ENCODE measurements at places on chromosomes 13 and 19. TPM values are rescaled to one million over a fixed set of nuclear protein-coding genes. Genes with fewer than 3 reads are reported as not detected.

GRCh38 chr13:102873653-102874052, 27.8 kb downstream of the ERCC5 start:
- DNase-seq, result no peak

GRCh38 chr13:86900906-86901305, 770.3 kb upstream of the SLITRK5 start:
- DNase-seq, result no peak

ADAMTS10 gene
- 32.6 TPM for total RNA-seq

DNA sequence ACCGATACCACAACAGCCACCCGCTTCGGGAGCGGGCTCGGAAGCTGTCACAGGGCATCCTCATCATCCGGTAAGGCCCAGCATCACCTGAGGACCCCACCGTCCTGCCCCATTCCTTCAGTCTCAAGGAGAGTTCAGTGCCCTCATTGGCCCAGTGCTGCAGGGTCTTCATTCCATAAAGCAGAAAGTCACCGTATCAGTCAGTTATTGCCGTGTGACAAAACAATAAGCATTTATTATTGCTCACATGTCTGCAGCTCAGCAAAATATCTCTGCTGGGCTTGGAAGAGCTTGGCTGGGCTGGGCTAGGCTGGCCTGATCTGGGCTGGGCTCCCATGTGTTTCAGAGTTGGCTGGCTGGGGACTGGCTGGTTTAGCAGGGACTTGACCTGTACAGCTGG, 8.1 kb upstream of the MRI1 start:
- DNase-seq, result no peak

GRCh38 chr13:107642831-107643230, 572.5 kb downstream of the LIG4 start:
- no peak for DNase-seq

DNA sequence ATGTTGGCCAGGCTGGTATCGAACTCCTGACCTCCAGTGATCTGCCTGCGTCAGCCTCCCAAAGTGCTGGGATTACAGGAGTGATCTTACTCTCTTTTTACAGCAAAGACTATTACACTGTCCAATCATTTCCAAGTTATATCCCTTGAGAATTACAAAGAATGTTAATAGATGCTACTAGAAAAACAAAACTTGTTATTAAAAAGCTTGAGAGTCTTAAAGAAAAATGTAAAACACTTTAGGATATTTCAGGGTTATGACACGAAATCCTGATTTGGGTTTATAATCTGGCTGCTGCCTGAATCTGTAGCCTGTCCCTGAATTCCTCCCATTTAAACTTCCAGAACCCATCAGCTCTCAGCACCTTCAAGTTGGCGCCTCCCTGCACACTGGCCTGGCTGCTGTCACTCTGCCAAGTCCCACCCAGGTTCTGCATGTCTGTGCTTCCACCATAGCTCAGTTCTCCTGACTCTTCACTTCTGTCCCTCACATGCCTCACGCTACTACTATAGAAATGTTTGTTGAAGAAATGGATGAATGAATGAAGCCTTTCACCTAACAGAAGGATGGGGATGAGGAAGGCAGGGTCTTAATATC, 55.8 kb upstream of the RFXAP start:
- no peak for DNase-seq

- DNase-seq, result no peak
Measured at GRCh38 chr13:112532837-112533745, 54.9 kb downstream of the TUBGCP3 start.

PAF1 gene
- 49.3 TPM for total RNA-seq

DNA sequence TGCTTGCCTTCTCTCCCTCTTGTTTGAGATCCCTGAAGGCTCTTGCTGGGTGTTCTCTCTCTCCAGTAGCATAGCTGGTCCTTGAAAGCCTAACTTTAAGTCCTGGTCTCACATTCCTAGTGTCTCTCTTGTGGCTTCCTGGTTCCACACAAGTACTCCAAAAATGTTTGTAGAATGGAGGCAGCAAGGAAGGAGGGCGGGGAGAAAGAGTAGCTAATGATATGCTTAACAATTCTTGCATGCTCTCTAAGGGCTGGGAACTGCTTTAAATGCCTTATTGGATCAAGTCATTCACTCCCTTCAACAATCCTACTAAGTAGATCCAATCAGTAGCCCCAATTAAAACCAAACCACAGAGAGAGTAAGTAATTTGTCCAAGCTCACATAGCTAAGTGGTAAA, 357.3 kb downstream of the KLF5 start:
- no peak for DNase-seq

LRRC63 gene
- total RNA-seq, result not detected

COL5A3 gene
- 7.3 TPM for total RNA-seq

DNA sequence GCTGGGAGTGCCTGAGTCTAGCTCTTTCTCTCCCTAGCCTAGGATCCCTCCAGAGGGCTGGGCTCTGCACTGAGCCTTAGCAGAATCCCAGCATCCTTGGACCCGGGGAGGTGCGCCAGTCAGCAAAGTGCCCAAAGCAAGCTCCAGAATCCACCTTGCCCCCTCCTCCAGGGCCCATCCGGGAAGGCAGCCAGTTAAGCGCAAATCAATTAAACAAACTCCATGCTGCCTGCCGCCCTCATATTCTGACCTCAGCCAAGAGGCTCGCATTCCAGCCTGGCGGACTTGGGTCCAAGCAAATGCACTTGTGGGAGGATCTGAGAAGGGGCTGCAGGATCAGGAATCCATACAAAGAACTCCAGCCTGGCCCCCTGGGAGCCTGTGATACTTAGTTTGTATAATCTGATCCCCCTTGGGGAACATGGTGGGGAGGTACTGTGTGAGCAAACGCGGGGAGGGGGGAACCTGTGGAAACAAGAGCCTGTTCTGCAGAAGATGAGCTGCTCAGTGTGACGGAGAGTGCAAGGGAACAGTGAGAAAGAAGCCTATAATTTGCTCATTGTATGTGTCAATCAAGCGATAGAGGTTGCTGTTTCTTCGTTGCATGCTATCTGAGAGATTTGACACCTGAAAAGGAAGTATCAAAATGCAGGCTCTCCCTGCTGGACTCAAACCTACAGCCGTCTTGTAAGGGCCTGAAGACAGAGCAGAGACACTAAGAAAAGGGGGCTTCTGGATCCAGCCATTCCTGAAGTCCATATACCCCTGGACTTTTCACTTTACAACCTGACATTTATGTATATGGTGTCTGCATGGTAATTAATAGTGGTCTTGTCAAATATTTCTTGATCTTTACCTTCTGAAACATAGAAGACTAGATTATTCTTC, 29.4 kb downstream of the ZNRF4 start:
- no peak for DNase-seq

- DNase-seq, result no peak
Measured at GRCh38 chr19:4557971-4558941, 1.2 kb downstream of the SEMA6B start.

GRCh38 chr13:48654511-48654910, 782 bp downstream of the CYSLTR2 start:
- no peak for DNase-seq

PRDX2 gene
- 273 TPM for total RNA-seq

- DNase-seq, result no peak
Measured at GRCh38 chr19:10104130-10104513, 1.6 kb upstream of the ANGPTL6 start.

GRCh38 chr19:10681658-10682057, 19.6 kb upstream of the QTRT1 start:
- no peak for DNase-seq

DNA sequence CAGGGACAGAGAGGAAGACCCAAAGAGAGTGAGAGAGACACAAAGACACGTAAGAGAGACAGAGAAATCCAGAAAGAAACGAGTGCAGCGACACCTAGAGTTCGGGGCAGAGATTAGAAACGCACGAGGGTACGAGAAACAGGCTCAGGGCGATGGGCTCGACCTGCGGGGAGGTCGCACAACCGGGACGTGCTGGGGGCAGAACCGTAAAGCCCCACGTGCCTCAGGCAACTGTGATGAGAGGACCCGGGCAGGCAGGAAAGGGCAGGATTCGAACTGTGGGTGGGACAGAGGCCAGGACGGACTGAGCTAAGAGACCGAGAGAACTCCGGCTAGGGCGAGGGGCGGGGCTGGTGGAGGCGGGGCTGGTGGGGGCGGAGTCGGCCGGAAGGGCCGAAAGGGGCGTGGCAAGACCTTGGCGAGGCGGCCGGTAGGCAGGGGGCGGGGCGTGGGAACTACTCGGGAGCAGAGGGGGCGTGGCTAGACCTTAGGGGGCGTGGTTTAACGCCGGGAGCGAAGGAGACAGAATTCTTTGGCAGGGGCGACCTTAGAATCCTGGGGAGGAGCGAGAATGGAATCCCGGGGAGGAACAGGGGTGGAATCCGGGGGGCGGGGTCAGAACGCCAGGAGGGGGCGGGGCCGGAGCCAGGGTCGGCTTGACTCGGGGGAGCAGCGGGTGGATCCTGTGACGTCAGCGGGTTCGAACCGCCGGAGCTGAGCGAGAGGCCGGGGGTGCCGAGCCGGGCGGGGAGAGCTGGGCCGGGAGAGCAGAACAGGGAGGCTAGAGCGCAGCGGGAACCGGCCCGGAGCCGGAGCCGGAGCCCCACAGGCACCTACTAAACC, at the start of gene NECTIN2:
Gene NECTIN2 (plus strand): TSS at position 686 of the 843 bp plus-strand sequence. CDS start 229 bp downstream, outside the sequence.
- peak; percentile 100 for DNase-seq

GRCh38 chr19:4600893-4601292, 38.4 kb upstream of the TNFAIP8L1 start:
- DNase-seq, result no peak

- no peak for DNase-seq
Measured at GRCh38 chr13:29006359-29006850, 186.3 kb downstream of the MTUS2 start.

KLK6 gene
- total RNA-seq, result not detected

GRCh38 chr13:83905641-83906040, 23.4 kb upstream of the SLITRK1 start:
- no peak for DNase-seq

GRCh38 chr19:42200116-42200715, 17.3 kb downstream of the DEDD2 start:
- DNase-seq, result no peak

PRR22 gene
- not detected for total RNA-seq

MAST3 gene
- 2.6 TPM for total RNA-seq

GRCh38 chr13:67844574-67844973, 614.4 kb upstream of the PCDH9 start:
- DNase-seq, result no peak

- no peak for DNase-seq
Measured at GRCh38 chr19:6706633-6706958, 13.9 kb downstream of the C3 start.

CGB3 gene
- total RNA-seq, result not detected

- DNase-seq, result no peak
Measured at GRCh38 chr13:40562975-40563349, 103.5 kb downstream of the FOXO1 start.

LYPD3 gene
- 1.8 TPM for total RNA-seq

CNFN gene
- total RNA-seq, result not detected

DNA sequence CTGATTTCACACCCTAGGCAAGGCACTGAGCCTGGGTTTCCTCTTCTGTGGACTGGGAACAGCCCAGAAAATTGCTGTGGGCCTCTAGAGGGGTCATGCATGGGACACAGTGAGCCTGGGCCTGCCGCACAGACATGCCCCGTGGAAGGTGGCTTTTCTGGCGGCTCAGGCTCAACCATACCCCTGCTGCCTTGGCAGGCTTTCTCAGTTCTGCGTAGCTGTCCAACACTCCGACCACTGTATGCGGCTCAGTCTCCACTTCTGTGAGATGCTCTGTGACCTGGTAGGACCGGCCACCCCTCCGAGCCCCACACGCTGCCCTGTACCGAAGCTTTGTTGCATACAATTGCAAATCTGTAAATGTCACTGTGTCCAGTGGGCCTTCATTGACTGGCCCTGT, 126.3 kb downstream of the UQCRFS1 start:
- no peak for DNase-seq

- no peak for DNase-seq
Measured at GRCh38 chr13:80336776-80337287, 4.1 kb downstream of the SPRY2 start.

GRCh38 chr19:21604351-21604926, 99.0 kb downstream of the ZNF429 start:
- DNase-seq, result no peak

MAP3K10 gene
- total RNA-seq, result 14.7 TPM

ACP7 gene
- total RNA-seq, result not detected

- DNase-seq, result no peak
Measured at GRCh38 chr13:40777809-40778175, 6.8 kb upstream of the MRPS31 start.

DNA sequence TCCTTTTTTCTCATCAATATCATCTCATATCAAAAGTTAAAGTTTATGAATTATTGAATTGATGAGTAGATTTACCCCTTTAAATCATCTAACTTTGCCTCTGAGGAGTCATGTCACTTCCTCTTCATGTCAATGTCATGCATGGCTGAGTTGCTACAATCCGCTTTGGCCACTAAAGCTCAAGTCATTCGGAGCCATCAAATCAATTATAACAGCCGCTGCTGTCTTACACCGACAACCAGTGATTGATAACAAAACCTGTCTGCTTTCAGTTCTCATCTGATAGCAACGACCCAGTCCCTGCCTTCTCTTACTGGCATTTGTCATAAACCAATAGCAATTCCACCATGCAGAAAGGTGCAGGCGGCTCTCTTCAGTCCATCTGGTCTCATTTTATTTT, 429.3 kb downstream of the DIAPH3 start:
- no peak for DNase-seq

GRCh38 chr19:32873247-32873959, 3.8 kb upstream of the SLC7A9 start:
- no peak for DNase-seq

DNA sequence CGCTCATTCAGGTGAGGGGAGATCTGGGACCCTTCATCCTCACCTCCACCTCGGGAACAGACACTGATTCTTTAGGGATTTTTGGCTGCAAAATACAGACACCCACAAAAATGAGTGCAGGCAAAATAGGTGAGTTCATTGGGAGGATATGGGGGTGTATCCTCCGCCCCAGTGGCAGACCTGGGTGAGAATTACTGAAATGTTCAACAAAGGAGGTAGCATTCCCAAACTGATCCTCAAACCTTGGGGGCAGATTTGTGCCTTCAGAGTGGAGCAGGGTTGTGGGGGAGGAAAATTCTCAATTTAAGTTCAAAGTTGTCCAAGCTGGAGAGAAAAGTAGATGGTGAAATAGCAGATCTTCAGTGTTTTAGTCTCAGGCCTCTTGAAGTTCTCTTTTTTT, 31.3 kb upstream of the SIN3B start:
- DNase-seq, result no peak

GRCh38 chr13:40069173-40070044, 413.9 kb downstream of the COG6 start:
- peak; percentile 86 for DNase-seq

GRCh38 chr19:48350856-48351255, 12.9 kb downstream of the TMEM143 start:
- no peak for DNase-seq

OR7A5 gene
- total RNA-seq, result not detected

DNA sequence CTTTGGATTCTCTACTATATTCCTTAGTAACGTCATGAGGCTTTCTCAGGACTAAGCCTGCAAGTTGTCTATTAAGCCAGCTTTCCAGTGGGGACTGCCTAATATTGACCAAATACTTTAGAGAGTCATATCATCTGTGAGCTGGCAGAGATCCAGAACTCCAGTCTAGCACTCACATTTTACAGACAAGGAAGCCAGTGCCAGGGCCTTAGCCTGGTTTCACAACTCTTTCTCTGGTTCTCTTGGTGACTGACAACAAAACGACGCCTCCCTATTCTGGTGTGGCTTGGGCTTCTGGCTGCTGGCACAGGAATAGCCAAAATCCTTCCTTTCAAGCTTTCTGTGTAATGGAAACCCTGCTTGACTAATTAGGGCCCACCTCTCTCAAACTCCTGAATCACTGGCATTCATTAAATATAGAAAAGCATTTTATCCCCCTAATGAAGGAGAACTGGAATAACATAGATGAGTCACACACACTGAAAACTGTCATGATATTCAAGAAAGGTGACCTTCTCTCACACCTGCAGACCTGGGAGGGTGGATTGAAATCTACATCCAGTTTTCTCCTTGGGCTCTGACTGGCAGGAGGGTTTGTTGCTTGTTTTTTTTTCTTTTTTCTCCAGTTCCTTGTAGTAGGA, 75.2 kb upstream of the UBL3 start:
- DNase-seq, result peak; percentile 90
